ENCODE measurements at places on chromosomes 1 and 21.

GRCh38 chr21:26169061-26169610 is 1.4 kb downstream of the APP start:
- H3K27ac ChIP-seq, result no peak overlapping the region
- peaks cover 12% of the 10 kb centered on the region for H3K4me1 ChIP-seq
- peak overlapping the region; percentile 87 for H3K4me3 ChIP-seq
- peaks cover 16% of the 10 kb centered on the region for H3K27me3 ChIP-seq
- DNase-seq, result peak; percentile 25
- H3K36me3 ChIP-seq, result peaks cover 8% of the 10 kb centered on the region

- no peak overlapping the region for H3K4me3 ChIP-seq
- DNase-seq, result no peak
- H3K4me1 ChIP-seq, result peaks cover 2% of the 10 kb centered on the region
- H3K36me3 ChIP-seq, result no peaks in the 10 kb centered on the region
Measured at GRCh38 chr1:239537795-239538194, 151.4 kb downstream of the CHRM3 start.

- peaks cover 11% of the 10 kb centered on the region for H3K27me3 ChIP-seq
- H3K4me1 ChIP-seq, result no peaks in the 10 kb centered on the region
- H3K36me3 ChIP-seq, result no peaks in the 10 kb centered on the region
- no peak for DNase-seq
- no peak overlapping the region for H3K4me3 ChIP-seq
Measured at GRCh38 chr1:199746666-199747384, 280.7 kb upstream of the NR5A2 start.

GRCh38 chr1:79255421-79255820 is 248.9 kb upstream of the ADGRL4 start:
- H3K4me3 ChIP-seq, result no peak overlapping the region
- no peak overlapping the region for H3K27ac ChIP-seq
- H3K4me1 ChIP-seq, result no peaks in the 10 kb centered on the region

DNA sequence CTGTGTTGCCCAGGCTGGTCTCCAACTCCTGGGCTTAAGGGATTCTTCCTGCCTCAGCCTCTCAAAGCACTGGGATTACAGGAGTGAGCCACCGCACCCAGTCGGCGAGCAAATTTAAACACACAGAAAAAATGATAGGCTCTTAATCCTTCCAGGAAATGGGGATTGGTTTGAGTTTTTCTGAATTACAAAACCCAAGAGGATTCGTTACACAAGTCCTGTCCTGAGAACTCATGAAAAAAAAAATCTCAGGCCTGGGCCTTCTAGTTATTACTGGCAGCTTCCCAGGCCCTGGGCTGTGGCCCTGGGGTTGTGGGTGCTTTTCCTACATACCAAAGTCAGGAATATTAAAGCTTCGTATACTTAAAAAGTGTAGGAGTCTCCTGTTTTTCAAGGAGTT is 6.3 kb upstream of the IFNGR2 start:
- no peaks in the 10 kb centered on the region for H3K36me3 ChIP-seq
- peaks cover 17% of the 10 kb centered on the region for H3K4me1 ChIP-seq
- no peak overlapping the region for H3K27ac ChIP-seq
- peaks cover 22% of the 10 kb centered on the region for H3K27me3 ChIP-seq
- H3K4me3 ChIP-seq, result no peak overlapping the region
- DNase-seq, result no peak

DNA sequence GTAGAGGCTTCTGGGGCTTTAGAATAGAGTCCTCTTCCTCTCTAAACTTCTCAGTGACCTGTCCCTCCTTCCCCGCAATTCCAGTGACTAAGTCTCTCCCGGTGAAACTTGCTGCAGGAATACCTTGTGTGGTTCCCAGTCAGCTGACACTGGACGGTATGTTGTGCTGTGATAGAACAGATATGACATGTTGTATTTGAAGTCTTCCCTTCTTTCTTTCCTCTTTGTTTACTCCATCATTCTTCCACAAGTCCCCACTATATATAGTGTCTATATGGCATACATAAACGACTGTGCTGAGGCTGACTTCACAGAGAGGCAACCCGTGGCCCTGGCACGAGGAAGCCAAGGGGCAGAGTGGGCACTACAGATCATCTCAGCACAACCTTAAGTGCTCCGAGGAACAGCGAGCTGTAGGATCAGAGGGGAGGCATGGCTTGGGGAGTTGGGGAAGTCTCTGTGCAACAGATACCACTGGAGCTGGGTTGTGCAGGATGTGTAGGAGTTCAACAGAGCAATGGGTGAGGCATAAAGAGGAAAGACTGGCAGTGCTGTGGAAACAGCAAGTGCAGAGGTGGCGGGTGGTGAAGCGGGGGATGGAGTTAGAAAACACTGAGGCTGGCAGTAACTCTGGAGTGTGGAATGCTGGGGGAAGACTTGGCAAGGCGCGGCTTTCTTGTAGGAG is 237.8 kb downstream of the TRABD2B start:
- H3K4me1 ChIP-seq, result no peaks in the 10 kb centered on the region
- H3K27ac ChIP-seq, result no peak overlapping the region
- H3K27me3 ChIP-seq, result peaks cover 16% of the 10 kb centered on the region
- no peaks in the 10 kb centered on the region for H3K36me3 ChIP-seq
- DNase-seq, result no peak

GRCh38 chr1:21759818-21760217 is 23.1 kb downstream of the USP48 start:
- H3K27ac ChIP-seq, result no peak overlapping the region
- peaks cover 48% of the 10 kb centered on the region for H3K4me1 ChIP-seq

- peaks cover 11% of the 10 kb centered on the region for H3K27me3 ChIP-seq
- H3K4me3 ChIP-seq, result no peak overlapping the region
- H3K36me3 ChIP-seq, result no peaks in the 10 kb centered on the region
- H3K4me1 ChIP-seq, result peaks cover 8% of the 10 kb centered on the region
Measured at GRCh38 chr1:166980383-166980782, 5.0 kb upstream of the ILDR2 start.

- H3K27ac ChIP-seq, result peak overlapping the region; percentile 97
- peak overlapping the region; percentile 85 for H3K4me3 ChIP-seq
- H3K36me3 ChIP-seq, result peaks cover 23% of the 10 kb centered on the region
- DNase-seq, result peak; percentile 64
Measured at GRCh38 chr1:207822602-207823451, 71.0 kb downstream of the CD46 start.

GRCh38 chr1:29050166-29050565 is 73.5 kb downstream of the TMEM200B start:
- DNase-seq, result no peak
- no peaks in the 10 kb centered on the region for H3K27me3 ChIP-seq
- peaks cover 9% of the 10 kb centered on the region for H3K4me1 ChIP-seq
- H3K36me3 ChIP-seq, result peaks cover 11% of the 10 kb centered on the region

DNA sequence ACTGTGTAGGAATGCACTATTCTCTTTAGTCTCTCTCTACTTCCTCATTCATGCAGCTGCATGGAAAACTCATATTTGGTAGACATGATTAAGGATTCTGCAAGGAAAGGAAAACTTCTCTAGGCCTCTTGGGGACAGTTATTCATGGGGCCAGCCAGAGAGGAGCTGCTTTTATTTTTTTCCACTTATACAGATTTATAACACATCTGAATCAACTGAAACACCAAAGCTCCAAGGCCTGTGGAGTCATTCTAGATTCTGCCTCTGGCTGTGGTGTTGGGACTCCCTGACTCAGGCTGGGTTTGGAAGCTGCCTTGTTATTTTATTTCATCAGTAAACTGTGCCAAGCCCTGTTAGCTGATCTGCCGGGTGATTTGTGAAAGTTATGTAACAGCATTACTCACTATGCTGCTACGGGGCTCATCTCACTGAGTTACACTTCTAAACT is 83.9 kb upstream of the EDEM3 start:
- H3K4me3 ChIP-seq, result no peak overlapping the region
- DNase-seq, result no peak
- peaks cover 23% of the 10 kb centered on the region for H3K4me1 ChIP-seq
- H3K27me3 ChIP-seq, result no peaks in the 10 kb centered on the region

- DNase-seq, result no peak
- no peak overlapping the region for H3K27ac ChIP-seq
- H3K36me3 ChIP-seq, result no peaks in the 10 kb centered on the region
- H3K4me1 ChIP-seq, result no peaks in the 10 kb centered on the region
- peaks cover 2% of the 10 kb centered on the region for H3K27me3 ChIP-seq
Measured at GRCh38 chr1:82810601-82811000, 1009.9 kb downstream of the ADGRL2 start.

- H3K27ac ChIP-seq, result no peak overlapping the region
- H3K36me3 ChIP-seq, result no peaks in the 10 kb centered on the region
- no peaks in the 10 kb centered on the region for H3K4me1 ChIP-seq
- DNase-seq, result no peak
- no peaks in the 10 kb centered on the region for H3K27me3 ChIP-seq
Measured at GRCh38 chr1:188642704-188643103, 1814.0 kb downstream of the PLA2G4A start.

DNA sequence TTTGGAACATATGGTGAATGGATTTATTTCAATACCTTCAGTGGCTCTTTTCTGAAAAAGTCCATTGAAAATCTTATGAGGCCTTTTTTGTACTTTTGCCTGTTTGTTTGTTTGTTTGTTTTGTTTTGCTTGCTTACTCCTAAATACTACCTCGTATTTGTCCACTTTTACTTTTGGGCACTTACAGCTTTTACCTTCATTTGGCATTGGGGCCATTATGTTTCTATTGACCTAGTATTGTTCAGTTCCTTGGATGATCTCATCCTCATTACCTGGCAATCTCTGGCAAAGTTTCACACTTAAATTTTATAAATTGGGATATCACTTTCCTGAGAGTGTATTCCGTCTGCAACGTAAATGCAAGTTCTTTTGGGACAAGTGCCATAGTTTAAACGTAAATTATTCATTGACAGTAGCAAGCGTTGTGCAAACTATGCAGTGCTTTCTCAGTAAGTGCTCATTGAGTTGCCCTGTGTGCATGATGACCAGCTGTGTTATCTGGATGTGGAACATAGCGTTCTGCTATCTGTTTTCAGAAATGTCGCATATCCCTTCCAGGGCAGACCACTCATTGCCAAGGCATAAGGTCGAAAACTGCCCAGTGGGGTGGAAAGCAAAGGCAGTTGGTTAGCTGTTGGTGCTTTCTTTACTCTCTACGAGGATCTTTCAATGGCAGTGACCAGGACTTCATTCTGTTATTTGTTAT is 51.1 kb downstream of the LRRC8D start:
- H3K4me3 ChIP-seq, result no peak overlapping the region
- H3K36me3 ChIP-seq, result peaks cover 56% of the 10 kb centered on the region
- H3K27me3 ChIP-seq, result no peaks in the 10 kb centered on the region
- no peak for DNase-seq
- H3K4me1 ChIP-seq, result peaks cover 57% of the 10 kb centered on the region

DNA sequence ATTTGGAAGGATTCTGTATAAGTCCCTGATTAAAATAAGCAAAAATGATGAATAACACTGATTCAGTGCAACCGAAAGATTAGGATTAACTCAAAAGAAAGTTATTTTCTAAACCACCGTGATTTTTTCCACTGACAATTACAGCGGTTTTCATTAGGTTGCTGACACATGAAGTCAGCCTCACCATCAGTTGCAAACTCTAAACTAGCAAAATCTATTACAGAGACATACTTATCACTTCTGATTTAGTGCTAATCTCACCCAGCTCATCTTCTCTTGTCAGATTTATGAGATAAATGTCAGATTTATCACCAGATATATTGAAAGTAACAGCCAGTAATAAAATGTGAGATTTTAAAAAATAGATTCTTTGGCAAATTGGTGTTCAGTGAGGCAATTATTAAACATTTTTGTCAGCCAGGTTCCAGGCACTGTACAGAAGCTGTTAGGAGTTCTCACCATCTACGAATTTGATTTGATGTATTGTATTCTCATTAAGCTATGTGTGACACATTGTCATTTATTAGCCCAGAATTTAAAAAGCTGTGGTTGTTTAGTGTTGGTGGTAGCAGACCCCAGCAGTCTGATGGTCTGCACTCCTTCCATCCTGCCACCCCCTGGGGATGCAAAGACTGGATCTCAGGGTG is 37.3 kb upstream of the LGALS8 start:
- H3K4me1 ChIP-seq, result peaks cover 14% of the 10 kb centered on the region
- peaks cover 12% of the 10 kb centered on the region for H3K27me3 ChIP-seq
- no peak overlapping the region for H3K27ac ChIP-seq
- H3K4me3 ChIP-seq, result no peak overlapping the region
- peaks cover 2% of the 10 kb centered on the region for H3K36me3 ChIP-seq
- DNase-seq, result no peak

- H3K27me3 ChIP-seq, result peaks cover 45% of the 10 kb centered on the region
- peak overlapping the region; percentile 59 for H3K4me3 ChIP-seq
- no peaks in the 10 kb centered on the region for H3K36me3 ChIP-seq
Measured at GRCh38 chr1:155079487-155080311, 1.1 kb downstream of the EFNA3 start.

DNA sequence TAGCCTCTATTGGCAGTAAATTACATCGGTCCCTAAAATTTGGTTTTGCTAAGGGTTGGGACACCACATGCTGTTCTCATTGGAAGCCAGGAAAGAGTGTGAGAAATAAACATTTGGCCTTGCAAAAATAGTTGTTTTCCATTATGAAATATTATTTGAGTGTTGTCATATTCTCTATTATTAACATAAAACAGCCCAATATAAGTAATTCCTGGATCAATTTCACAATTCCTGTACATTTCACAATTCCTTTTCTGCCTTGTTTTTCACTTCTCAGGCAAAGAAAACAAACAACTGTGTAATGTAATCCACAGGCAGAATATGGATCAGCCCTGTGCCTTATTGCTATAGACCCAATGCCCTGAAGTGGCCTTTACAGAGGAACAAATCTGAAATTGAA is 40.5 kb downstream of the C1orf87 start:
- H3K27me3 ChIP-seq, result peaks cover 6% of the 10 kb centered on the region
- no peak overlapping the region for H3K27ac ChIP-seq
- no peaks in the 10 kb centered on the region for H3K36me3 ChIP-seq
- DNase-seq, result no peak

- no peak overlapping the region for H3K4me3 ChIP-seq
- no peak for DNase-seq
- peaks cover 36% of the 10 kb centered on the region for H3K4me1 ChIP-seq
- H3K27ac ChIP-seq, result no peak overlapping the region
- H3K36me3 ChIP-seq, result no peaks in the 10 kb centered on the region
Measured at GRCh38 chr1:156664046-156664766, 13.0 kb downstream of the NES start.

DNA sequence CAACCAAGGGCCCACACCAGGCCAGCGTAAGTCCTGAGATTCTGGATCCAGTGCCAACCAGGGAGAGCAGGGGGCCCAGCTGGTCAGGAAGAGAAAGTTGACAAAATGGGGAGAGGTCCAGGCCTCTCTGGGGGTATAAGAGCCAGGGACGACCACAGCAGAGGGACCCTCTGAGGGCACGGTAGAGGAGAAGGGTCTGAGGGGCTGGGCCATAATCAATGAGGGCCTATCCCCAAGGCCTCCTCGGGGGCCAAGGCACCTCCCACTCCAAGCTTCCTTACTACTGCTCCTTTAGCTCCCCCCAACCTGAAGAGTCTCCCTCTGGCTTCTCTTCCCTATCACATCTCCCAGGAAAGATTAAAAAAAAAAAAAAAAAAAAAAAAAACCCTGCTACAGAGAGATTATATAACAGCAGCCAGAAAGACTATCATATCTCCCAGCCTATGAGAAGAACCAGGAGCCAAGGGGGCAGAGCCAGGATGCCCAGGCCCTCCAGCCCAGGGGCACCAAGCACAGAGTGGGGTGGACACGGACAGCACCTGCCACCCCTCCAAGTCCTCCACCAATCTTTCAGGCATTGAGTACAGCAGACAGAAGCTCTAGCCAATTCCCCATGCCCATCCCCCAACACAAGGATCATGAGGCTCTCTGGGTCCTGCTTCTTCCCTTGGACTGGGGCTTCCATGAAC is 2.7 kb downstream of the MEF2D start:
- H3K36me3 ChIP-seq, result peaks cover 3% of the 10 kb centered on the region
- peaks cover 80% of the 10 kb centered on the region for H3K4me1 ChIP-seq
- H3K27ac ChIP-seq, result peak overlapping the region; percentile 46
- no peaks in the 10 kb centered on the region for H3K27me3 ChIP-seq
- peak overlapping the region; percentile 86 for H3K4me3 ChIP-seq
